ENCODE measurements at places on chromosomes 7 and 10.

- no peak for DNase-seq
Observed at GRCh38 chr7:116491887-116492653, 7.5 kb upstream of the CAV2 start.

DNA sequence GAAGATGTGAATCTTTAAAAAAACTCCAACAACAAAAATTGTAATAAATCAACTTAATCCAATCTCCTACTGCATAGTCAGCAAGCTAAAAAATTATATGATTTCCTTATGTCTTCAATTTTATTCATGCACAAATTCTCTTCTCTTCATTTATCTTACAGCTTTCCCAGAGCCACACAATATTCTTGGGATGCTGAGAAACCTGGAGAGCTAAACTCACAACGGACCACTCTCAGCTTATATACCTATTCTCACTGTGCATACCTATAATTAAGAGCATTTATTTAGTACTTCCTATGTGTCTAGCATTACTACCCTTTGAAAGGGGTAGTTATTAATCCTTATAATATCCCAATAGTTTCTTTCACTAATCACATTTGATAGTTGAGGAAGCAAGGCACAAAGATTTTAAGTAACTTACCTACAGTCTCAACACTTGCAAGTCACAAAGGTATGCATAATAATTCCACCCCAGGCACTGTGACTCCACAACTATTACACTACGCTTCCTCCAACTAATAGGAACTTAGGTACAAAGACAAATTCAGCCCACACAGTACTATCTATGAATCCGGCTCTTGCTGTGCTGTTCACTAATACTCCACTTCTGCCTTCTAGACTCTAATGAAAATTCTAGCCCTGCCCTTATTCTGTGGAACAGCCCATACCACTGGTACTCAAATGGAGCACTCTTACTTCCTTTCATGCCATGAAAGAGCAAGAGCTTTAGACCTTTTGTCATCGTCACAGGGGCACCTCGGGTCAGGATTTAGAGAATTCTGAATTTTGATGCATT, 5.1 kb downstream of the CCDC71L start:
- no peak for DNase-seq

GRCh38 chr7:105118612-105119600, 104.9 kb downstream of the KMT2E start:
- no peak for DNase-seq

GRCh38 chr7:45088821-45089340, at the start of gene NACAD:
NACAD (minus strand) TSS chr7:45088969; CDS start chr7:45088894, 75 bp downstream.
- no peak for DNase-seq

- no peak for DNase-seq
Observed at GRCh38 chr10:133154411-133154810, 5.6 kb upstream of the KNDC1 start.

GRCh38 chr7:107613439-107613838, 33.4 kb downstream of the BCAP29 start:
- no peak for DNase-seq

GRCh38 chr10:65430979-65431378, 1494.9 kb upstream of the LRRTM3 start:
- no peak for DNase-seq

- no peak for DNase-seq
Observed at GRCh38 chr10:48279081-48279751, 4.7 kb upstream of the FRMPD2 start.

- no peak for DNase-seq
Observed at GRCh38 chr10:128854204-128854603, 612.8 kb upstream of the MGMT start.

DNA sequence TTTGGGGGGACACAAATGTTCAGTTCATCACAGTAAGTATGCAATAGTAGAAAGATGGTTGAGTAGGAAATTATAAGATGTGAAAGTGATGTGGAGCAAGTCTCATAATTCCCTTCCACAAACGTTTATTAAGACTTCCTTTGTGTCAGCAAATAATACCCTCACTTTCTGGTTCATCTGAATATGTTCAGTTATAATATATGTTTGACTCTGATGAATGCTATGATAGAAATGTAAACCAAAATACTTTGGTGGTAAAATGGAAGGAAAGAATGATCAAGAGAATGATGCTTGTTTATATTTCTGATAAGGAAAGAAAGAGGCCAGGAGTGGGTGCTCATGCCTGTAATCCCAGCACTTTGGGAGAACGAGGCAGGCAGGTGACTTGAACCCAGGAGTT, 111.7 kb upstream of the PLXDC2 start:
- no peak for DNase-seq

DNA sequence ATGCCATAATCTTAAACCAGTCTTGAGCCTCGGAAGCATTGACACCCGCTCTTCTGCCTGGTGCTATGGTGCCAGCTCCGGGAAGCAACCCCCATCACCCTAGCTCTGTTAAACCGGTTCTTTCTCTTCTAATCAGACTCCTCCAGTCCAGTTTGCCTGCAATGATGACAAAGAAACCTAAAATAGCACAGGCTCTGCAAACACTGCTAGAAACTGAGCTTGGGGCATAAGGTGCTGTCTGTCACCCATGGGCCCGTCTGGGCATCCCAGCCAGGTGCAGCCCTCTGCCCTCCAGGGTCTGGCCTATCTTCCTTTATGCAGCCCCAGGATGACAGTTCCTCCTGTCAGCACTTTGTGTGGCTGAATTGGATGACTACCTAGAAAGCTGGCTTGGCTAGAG, 14.2 kb upstream of the CAMK2G start:
- DNase-seq = no peak

DNA sequence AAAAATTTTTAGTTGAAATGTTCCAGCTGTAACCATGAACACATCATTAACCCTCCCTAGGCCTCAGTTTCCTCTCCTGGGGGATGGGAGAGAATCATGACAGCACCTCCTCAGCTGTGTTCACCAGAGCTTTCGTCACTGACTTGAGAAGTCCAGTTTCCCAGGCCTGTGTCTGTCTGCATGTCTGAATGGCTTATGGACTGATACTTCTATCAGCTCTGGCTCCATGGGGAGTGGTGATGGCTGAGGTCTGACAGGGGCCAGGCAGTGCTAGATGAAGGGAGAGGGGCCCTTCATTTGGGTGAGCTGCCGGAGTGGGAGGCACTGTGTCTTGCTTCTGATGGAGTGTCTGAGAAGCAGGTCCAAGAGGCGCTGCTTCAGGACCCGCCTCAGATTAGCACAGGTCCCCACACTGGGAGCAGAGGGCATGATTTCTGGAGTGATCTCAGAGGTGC, 192.9 kb downstream of the PTPN20 start:
- no peak for DNase-seq

DNA sequence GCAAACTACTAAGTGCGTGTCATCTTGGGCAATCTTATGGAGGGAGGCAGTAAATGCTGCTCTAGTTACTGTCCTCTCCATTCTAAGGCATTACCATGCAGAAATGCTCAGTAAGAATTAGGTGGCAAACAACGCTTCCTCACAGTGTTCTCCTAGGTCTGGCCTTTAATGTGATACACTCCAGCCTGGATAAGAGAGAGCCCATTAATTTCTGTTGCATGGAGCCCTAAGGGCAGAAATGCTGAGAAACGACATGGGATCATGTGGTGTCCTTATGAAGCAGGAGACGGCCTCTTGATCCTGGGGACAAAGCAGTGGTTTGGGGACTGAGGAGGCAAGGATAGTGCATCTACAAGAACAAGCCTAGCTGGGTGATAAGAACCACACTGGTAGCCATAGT, 44.0 kb downstream of the SLC25A13 start:
- DNase-seq = no peak

- no peak for DNase-seq
Observed at GRCh38 chr7:159078911-159079270, 65.8 kb downstream of the VIPR2 start.

GRCh38 chr10:71589617-71590551, 129.7 kb downstream of the C10orf105 start:
- DNase-seq = peak; percentile 54

GRCh38 chr7:95596198-95597063, at the start of gene PDK4:
PDK4 (minus strand) TSS chr7:95596516; CDS start chr7:95596293, 223 bp downstream.
- no peak for DNase-seq

GRCh38 chr10:119281581-119282071, 74.3 kb downstream of the GRK5 start:
- DNase-seq = peak; percentile 82

GRCh38 chr7:27101957-27102580, 414 bp downstream of the HOXA2 start:
- DNase-seq = no peak

GRCh38 chr10:131166486-131166885, 145.0 kb downstream of the TCERG1L start:
- DNase-seq = no peak

DNA sequence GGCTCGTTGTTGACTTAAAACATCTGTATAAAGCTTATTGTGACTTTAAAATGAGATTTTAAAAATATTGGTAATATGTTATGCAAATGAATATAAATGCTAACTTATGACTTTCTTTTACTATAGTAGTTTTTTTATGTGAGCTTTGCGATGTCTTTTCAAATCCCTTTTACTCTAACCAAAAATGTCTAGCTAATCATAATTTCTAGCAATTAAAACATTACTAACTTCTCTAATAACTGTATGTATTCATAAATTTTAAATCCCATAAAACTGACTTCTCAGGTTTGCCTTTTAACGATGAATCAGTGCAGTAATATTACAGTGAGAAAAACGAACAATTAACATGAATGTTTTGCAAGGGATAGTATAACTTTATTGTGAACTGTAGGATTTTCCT, 113.2 kb downstream of the MAPK8 start:
- no peak for DNase-seq

GRCh38 chr7:55576753-55577152, 4.5 kb upstream of the VOPP1 start:
- no peak for DNase-seq

DNA sequence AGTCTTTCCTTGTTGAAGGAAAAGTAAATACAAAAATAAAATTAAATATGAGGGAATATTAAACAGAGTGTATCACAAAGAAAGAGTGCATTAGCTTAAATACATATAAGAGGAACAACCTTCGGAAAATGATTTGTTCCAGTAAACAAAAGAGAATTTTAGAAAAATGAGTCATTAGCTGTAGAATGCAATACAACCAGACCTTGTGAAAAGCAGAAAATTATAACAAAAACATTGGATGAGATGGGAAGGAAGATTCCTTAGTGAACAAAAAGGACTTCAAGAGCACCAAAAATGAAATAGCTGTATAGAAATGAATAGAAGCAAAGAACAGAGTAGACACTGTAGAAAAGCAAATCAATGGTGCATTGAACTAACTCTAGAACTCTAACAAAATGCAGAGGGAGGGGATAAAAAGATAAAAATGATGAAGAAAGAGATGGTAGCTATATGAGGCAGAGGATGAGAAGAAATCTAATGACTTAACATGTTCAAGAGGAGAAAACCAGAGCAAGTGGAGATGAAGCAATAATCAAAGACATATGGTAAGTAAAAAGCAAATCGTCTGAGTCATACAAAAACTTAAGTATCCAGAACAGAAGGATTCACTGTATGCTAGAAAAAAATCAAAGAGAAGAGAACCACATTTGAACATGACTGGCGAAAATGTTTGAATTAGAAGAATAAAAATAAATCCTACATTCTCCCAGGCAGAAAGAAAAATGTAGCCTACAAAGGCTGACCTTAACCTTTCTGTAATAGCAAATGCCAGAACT, 190.5 kb downstream of the TMEM26 start:
- no peak for DNase-seq

GRCh38 chr7:42742318-42742717, 169.6 kb downstream of the C7orf25 start:
- no peak for DNase-seq

Data from NCI-H524 treated with DMSO at 0.1 percent for 48 hours (cell line).